Iris pigment epithelial cell (primary cell): ENCODE measurements at places on chromosomes 6 and 20.
A peak's percentile ranks its signal among the peaks of the same experiment; 100 is the strongest.

- no peak for DNase-seq
Observed at GRCh38 chr20:62570897-62571668, 71.2 kb upstream of the SLCO4A1 start.

DNA sequence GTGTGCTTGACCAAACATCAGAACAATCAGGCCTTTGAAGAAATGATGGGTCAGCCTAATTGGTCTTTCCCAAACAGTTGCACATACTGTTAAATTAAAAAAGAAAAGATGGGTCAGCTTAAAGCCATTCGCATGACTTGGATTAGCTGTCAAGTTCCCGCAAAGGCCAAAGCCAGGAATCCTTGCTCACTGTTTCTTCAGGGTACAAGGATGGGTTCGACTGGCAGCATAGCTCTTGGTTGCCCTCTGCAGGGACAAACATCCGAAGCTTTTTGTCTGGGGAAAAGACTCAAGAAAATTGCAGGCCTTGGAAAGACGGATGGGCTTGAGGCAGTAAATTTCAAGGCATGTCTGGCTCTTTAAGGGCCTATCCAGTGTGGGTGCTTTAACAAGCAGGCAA is 168.0 kb downstream of the HDGFL1 start:
- peak; percentile 63 for DNase-seq

DNA sequence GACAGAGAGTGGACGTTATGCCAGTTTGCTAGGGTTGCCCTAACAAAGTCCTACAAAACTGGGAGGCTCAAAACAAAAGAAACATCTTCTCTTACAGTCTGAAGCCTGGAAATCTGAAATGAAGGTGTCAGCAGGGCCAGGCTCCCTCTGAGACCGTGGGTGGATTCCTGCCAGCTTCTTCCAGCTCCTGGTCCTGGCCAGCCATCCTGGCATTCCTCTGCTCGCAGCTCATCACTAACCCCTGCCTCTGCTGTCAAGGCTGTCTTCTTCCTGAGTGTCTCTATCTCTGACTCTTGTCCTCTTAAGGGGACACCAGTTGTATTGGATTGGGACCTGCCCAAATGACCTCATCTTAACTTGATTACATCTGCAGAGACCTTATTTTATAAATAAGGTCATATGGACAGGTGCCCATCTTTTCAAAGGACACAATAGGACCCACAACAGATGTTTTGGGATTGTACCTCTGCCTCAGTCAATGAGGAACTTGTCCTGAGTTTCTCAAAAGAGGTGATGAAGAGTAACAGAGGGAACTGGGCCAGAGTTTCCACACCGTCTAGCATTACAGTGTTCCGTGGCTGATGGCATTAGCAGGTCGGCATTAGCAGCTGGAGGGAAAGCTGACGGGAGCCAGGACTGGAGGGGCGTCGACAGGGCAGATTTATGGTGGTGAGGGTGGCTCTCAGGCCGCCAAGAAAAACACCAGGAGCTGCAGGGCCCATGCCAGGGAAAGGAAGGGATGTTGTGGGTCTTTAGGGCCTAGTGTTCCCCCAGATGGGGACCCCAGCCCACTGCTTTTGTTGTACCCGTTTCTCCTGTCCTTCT is 157.3 kb downstream of the TBXT start:
- no peak for DNase-seq

- DNase-seq, result peak; percentile 86
Observed at GRCh38 chr6:130050230-130050629, 31.8 kb downstream of the L3MBTL3 start.

DNA sequence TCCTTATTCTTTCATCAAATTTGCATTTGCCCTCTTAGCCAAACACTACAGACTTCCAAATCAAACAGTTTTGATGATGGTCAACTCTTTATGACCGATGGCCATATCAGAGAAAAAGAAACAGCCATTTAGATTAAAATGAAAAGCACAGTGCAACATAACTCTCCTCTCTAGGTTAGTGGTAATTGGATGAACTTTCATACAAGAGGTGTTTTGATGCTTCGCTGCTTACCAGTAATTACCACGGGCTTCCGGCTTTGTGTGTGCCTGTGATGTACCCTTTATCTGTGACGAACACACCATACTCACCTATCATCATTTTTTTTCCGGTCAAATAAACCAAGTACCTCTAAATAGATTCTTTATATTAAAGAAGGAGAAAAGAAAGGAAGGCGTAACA is 181.8 kb downstream of the FOXA2 start:
- no peak for DNase-seq
